ENCODE measurements at places on chromosomes 12 and 14.

GRCh38 chr12:13986031-13986430 is 4.6 kb upstream of the GRIN2B start:
- no peak for DNase-seq

DNA sequence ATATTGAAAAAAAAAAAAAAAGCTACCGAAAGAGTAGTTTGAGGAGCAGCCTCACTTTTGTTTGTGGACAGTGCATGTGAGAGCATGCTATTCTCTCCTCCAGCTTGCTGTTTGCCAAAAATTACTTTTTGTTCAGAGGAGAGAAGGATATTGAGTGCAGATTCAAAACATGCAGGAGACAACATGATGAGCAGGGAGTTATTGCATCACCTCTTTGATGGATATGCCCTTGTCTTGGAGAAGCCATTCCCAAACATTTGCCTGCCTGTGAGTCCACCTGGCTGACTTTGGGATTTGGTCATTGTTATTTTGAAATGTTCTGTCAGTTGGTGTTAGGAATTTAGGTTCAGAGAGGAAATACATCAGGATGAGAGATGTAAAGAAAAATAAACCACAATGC is 2.4 kb downstream of the C12orf75 start:
- no peak for DNase-seq

- DNase-seq, result no peak
Observed at GRCh38 chr14:97571866-97572555, 774.8 kb downstream of the VRK1 start.

DNA sequence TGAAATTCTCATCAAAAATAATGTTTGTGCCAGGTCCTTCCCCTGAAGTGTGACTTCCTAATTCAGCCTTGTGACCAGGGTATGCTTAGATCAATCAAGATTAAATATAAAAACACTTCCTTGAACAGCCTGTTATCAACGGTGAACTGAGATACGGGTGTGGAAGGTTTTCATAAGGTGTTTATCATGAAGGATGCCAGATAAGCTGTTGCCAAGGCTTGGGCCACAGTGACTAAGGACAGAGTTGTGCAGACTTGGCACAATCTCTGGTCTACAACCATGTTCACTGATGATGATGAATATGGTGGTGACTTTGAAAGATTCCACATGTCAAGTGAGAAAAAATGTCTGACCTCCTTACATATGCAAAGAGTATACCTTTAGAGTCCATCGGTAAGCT is 51.3 kb upstream of the LIN7A start:
- no peak for DNase-seq

DNA sequence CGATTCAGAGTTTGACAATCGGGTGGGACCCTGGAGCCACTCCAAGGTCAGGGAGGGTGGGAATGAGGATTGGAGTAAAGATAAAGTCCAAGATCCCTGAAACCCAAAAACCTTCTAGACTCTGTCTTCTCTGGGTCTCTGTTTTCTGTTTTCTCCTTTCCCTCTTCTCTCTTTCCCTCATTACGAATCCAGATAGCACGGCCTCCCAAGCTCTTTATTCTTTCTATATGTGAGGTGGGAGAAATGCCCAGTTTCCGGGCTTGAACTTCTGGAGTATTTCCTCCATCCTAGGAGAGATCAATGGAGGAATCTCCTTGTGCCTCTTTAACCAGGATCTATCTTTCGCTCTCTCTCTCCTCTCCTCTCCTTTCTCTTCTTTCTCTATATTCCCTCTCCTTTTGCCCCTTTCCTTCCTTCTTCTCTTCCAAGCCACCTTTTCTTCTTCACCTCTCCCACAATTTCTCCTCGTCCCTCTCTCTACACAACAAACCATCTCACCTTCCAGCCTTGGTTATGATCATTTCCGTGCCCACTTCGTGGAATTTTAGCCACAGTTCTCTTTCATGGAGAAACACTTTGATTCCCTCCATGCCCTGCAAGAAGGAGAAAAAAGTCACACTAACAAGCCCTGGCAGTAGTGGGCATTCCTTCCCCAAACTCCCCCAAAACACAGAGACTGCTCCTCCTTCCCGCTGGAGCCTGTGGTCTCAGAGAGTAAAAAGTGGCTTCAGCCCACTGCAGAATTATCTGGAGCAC is 4.4 kb downstream of the TBX5 start:
- no peak for DNase-seq

- no peak for DNase-seq
Observed at GRCh38 chr14:92512807-92513203, 776 bp upstream of the RIN3 start.

GRCh38 chr12:66669541-66669940 is 9.3 kb downstream of the GRIP1 start:
- DNase-seq, result no peak
